T-helper 2 cell (primary cell): ENCODE measurements at places on chromosomes 11 and 22.

DNA sequence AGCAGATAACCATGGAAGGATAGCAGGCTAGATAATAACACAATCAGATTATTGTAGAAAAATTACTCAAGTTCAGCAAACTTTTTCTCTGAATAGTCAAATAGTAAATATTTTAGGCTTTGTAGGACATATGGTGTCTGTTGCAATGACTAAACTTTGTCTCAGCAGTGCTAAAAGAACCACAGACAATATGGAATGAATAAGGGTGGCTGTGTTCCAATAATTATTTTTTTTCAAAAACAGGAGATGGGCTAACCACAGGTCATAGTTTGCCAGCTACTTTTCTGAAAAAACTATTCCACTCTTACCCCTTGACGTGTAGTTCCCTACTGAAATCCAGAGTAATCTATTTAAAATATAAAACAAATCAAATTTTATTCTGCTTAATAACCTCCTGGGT lies 153.9 kb upstream of the LRRC4C start:
- DNase-seq = no peak

DNA sequence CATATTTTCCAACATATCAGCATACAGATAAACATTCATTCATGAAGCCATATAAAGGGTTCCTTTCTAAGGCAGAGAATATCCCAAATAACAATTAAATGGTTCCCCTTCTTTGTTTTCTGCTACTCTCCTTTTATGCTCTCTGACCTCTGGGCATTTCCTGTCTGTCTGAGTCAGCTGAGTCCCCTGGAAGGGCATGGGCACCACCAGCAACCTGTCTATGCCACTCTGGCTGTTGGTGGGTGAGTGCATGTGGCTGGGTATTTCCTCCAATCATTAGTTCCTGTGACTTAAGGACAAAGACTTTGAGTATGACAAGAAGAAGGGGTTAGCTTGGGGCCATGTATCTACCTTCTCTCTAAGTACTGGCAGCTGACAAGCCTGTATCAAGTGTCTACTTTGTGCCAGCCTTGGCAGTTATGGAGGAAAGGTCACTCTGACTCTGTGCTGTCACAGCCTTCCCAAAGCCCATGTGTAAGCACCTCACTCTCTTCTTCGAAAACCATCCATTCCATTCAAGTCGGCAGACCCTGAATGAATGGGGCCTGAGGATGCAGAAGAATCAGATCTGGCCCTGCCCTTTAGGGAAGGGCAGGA lies 86.3 kb upstream of the PHOX2A start:
- no peak for DNase-seq

DNA sequence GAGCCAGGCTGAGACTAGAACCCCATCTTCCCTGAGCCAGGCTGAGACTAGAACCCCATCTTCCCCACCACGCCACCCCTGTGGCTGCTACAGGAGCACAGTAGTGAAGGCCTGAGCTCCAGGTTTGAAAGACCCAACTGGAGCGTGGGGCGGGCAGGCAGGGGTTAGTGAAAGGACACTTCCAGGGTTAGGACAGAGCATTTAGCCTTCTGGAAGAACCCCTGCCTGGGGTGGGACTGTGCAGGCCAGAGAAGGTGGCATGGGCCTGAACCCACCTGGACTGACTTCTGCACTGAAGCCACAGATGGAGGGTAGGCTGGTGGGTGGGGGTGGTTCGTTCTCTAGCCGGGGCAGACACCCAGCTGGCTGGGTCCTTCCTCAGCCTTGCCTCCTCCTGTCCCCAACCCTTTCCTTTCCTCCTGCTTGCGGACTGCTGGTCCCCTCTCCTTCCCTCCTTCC lies 24.1 kb downstream of the SUN2 start:
- DNase-seq = no peak

GRCh38 chr22:29569011-29569678 lies 11.8 kb downstream of the NIPSNAP1 start:
- no peak for DNase-seq

GRCh38 chr11:82775736-82776346 lies 42.2 kb upstream of the FAM181B start:
- no peak for DNase-seq

DNA sequence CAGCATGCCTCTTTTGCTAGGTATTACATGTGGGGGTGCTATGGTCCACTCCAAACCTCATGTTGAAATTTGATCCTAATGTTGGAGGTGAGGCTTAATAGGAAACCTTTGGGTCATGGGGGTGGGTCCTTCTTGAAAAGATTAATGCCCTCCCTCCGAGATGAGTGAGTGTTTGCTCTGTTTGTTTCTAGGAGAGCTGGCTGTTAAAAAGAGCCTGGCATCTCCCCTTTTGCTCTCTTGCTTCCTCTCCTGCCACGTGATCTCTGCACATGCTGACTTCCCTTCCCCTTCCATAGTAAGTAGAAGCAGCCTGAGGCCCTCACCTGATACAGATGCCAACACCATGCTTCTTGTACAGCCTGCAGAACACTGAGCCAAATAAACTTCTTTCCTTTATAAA lies 104.5 kb downstream of the FAT3 start:
- DNase-seq = no peak

DNA sequence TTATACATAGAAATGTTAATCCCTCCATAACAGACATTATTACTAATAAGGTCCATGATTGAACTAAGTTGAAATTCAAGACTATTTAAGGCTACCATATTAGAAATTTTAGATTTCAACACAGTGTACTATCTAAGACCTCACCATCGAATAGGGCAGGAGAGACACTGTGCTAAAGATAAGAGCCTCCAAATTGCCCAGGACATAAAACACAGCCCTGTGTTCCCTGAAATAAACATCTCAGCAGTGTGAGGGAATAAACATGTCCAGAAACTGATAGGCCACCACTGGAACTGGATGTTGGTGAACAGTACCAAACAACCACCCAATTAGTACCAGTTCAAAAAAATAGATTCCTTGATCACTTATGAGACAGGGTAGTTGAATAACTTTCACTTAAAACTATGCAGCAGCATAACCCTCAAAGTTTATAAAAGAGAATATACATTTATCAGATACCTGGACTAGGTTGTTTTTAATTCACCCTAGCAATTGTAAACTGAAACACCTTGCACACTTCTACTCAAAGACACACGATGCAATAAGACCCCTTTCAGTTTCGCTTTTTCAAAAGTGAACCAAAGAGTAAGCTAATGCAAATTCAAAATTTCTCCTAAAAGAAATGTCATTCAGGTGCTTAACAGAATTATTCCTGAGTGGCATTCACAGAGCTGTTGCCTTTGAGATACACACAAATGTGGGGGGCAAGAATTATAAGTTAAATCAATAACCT lies 34.3 kb downstream of the USP28 start:
- no peak for DNase-seq

GRCh38 chr11:116281173-116282160 lies 491.3 kb downstream of the BUD13 start:
- DNase-seq = no peak

- DNase-seq = no peak
Observed at GRCh38 chr11:15704064-15704463, 589.3 kb downstream of the INSC start.

DNA sequence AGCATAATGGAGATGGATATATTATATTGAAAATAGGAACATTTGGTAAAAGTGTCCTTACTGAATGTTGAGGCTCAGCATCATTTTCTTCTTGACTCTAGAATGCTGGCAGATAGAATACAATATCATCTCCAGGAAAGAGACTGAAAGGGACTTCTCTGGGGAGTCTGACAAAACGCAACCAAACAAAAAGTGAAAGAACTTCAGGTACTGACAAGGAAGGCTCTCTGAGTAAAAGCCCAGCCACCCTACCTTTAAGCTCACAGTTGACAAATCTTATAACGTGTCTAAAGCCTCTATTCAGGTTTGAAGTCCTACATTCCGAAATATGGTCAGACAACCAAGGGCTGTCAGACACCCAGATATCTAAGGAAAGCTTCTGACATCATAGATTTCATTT lies 590.8 kb downstream of the SOX6 start:
- no peak for DNase-seq

GRCh38 chr22:39129081-39129480 lies 23.4 kb downstream of the CBX7 start:
- DNase-seq = no peak

- DNase-seq = no peak
Observed at GRCh38 chr11:92387859-92388258, 163.2 kb downstream of the FAT3 start.

- no peak for DNase-seq
Observed at GRCh38 chr11:104410336-104410735, 246.4 kb upstream of the PDGFD start.

- no peak for DNase-seq
Observed at GRCh38 chr11:83601201-83601913, 315.2 kb upstream of the CCDC90B start.

DNA sequence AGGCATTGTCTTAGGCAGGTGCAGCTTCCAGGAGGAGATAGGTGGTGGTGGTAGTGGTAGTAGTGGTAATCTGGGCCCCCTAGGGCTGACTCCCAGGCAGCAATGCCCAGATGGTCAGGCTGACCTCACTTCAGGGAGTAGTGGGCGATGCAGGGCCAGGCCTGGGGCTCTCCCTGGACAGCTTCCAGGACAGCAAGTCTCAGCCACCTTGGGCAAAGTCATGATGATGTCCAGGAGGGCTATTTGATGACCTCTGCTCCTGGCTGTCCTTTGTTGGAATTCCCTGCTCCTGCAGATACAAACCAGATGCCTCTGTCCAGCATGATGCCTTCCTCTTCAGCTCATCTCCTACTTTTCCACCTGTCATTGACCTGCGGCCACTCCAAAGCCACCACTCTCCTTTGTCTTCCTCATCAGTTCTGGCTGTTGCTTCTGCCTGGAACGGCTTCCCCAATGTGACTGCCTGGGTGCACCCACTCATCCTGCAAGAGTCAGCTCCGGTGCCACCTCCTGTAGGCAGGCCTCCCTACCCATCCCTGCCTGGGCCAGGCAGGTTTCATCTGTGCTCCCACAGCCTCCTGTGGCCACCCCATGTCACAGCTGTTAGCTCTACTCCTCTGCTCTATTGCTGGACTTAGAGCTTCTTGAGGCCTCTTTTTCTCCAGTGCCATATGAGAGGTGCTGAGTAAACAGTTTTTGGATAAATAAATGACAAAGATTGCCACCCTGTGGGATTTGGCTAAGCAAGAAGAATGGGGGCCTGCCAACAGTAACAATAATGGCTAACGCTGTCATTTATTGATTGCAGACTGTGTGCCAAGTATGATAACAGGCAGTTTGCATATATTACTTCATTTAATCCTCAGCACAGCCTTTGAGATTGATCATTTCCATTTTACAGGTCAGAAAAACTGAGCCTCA lies 172.9 kb upstream of the NECTIN1 start:
- no peak for DNase-seq

GRCh38 chr11:128686745-128687177 lies 7.1 kb upstream of the FLI1 start:
- no peak for DNase-seq

DNA sequence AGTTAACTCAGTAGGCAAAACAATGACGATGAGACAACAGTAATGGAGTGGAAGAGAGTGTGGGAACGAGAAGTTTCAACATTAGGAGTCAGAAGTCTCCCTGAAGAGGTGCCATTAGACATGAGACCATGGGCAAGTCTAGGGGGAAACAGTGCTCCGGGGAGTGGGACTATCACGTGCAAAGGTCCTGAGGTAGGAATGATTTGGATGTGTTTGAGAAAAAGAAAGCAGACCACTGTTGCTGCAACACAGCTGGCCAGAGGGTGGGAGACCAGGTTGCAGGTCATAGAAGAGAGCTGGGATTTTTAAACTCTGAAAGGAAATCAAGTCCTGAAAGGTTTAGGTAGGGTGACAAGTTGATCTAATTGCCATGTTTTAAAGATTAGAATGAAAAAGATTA lies 63.0 kb downstream of the NAV2 start:
- no peak for DNase-seq

DNA sequence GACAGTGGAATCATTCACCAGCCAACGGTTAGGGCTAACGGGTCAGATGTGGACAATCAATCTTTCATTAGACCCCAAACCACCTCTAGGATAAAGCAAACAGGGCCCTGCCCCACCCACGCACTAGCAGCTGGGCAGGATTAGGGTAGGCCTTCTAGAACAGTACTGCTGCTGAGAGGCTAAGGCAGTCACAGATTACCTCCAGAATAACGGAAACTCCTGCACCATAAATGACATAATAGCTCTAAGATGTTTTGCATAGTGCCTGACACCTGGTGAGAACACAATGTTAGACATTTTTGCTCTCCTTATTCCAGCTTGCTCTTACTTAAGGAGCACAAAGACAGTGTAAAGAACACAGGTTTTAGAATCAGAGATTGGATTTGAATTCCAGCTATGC lies 1.8 kb downstream of the SYTL2 start:
- peak; percentile 42 for DNase-seq

DNA sequence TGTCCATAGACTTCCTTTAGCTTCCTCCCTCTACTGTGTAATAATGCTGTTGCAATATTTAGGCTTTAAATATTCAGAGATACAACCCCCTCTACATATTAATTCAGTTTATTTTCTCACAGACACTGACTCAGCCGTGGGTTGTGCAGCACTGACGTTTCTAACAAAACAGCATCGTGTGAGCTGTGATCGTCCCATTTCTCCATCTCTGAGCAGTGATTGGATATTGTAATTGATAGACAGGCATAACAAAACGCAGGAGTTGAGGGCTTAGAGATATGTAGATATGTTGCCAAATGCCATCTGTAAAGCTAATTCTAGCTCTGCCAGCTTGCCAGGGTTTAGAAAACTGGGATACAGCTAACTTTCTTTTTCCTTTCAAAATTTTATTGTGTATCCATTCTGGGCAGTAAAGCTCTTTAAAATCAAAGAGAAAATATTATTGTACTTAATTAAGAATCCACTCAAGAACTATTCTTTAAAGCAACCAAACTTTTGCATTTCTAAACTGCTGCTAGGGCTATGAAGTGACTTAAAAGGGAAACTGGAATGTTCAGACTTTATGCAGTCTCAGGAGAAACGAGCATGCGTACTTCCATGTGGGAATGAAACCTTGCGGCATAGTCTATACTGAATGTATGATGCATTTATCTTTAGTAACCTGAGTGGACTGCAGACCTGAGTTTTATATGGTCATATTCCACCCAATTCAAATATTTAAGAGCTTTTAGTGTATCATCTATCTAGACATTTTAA lies 22.7 kb downstream of the BTBD10 start:
- no peak for DNase-seq

DNA sequence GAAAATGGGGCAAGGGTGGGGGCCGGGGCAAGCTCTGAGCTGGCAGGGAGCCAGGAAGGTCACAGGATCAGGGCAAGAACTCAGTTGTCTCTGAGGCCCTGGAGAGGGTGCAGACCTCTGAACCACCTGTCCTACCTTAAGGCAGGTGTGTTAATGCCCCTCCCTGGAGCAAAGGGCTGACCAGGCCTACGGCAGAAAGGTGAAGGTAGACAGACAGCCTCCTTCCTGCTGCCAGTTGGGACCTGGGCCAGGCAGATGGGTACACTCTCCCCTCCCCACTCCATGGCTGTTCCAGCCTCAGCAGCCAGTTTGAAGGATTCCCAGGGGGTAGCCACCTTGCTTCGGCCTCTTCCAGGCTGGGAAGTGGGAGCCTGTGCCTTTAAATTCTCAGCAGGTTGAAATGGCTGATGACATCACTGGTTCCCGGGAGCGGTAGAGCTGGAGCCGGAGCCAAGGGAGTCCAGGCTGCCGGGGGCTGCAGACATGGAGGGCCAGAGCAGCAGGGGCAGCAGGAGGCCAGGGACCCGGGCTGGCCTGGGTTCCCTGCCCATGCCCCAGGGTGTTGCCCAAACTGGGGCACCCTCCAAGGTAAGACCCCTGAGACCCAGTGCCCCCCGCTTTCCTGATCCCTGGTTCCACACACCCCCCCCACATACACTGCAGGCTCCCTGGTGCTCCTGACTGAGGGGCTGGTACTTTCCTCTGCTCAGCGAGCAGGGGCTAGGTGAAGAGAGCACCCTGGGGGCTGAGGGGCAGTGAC lies at the start of gene INPP5J:
Gene INPP5J (plus strand): TSS at position 435 of the 760 bp plus-strand sequence. CDS start 49 bp downstream, at position 484.
- DNase-seq = no peak
